ENCODE measurements at places on chromosomes 11 and 22. TPM values are rescaled to one million over a fixed set of nuclear protein-coding genes. Genes with fewer than 3 reads are reported as not detected.

The RIMBP3B gene
- 0.68 TPM for total RNA-seq

The EFEMP2 gene
- 5.0 TPM for total RNA-seq

The MS4A6E gene
- total RNA-seq = not detected

The GLYATL2 gene
- total RNA-seq = not detected

The OR2AG2 gene
- 0.08 TPM for total RNA-seq

The HINFP gene
- total RNA-seq = 36.1 TPM

The C11orf52 gene
- not detected for total RNA-seq

The TRIM49D2 gene
- total RNA-seq = not detected

The LRRC32 gene
- total RNA-seq = 0.32 TPM

GRCh38 chr11:46294365-46295309 lies 17.2 kb downstream of the CREB3L1 start:
- no peak for DNase-seq

DNA sequence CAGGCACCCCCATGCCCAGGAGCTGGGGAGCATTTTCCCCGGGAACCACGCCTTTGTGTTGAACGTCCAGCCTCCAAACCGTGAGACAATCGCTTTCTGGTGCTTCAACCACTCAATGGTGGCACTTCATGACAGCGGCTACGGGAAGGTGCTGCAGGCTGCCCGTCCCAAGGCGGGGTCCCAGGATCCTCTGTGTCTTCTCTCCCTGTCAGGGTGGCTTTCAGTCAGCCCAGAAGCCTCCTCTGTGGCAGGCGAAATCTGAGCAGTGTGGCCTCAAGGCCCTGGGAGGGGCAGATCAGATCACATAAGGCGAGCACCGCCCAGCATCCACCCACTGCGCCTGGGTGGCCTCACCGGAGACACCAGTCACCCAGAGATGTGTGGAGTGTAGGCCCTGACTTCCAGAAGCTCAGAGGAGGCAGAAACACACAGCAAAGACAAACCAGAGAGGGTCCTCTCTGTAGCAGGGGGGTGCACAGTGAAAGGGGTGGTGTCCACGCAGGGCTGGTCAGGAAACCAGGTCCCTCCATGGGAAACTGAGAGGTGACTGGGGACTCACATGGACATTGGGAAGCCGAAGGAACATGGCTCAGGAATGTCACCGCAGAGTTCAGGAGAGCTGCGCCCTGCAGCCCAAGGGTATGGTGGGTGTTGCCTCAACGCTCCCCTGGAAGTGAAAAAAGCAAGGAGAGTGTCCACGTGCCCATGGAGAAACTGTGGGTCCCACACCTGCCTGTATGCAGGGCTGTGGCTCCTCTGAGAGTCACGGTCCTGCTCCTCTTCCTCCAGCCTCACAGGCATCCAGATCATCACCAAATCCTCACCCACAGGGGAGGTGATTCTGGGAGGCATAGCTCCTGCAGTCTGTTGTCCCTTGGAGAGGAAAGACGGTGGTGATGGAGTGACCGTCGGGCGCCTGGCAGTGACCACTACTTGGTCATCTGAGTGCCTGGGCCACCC lies 1420.7 kb downstream of the TBC1D22A start:
- DNase-seq = no peak

GRCh38 chr22:22408731-22409696 lies 99.5 kb downstream of the ZNF280B start:
- DNase-seq = peak; percentile 26

DNA sequence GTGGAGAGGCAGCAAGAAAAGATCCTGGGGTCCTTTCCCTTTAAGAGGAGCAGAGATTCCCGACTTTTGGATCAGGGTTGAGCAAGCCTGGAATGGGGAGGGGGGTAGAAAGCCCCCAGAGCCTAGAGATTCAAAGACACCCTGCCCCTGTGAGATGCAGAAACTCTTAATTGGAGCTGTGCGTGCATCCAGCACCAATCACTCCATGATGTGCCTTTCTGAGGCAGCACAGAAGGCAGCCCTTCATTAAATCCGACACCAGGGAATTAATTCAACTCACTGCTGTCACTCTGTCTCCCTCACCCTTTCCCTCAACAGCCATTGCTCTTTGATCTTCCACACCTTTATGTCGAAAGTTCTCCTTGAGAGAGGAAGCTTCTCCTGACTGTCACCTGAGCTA lies 43.0 kb downstream of the DSCAML1 start:
- no peak for DNase-seq

- DNase-seq = no peak
Observed at GRCh38 chr22:17707526-17707925, 66.7 kb downstream of the BID start.

- no peak for DNase-seq
Observed at GRCh38 chr11:8206251-8207079, 37.6 kb upstream of the RIC3 start.

DNA sequence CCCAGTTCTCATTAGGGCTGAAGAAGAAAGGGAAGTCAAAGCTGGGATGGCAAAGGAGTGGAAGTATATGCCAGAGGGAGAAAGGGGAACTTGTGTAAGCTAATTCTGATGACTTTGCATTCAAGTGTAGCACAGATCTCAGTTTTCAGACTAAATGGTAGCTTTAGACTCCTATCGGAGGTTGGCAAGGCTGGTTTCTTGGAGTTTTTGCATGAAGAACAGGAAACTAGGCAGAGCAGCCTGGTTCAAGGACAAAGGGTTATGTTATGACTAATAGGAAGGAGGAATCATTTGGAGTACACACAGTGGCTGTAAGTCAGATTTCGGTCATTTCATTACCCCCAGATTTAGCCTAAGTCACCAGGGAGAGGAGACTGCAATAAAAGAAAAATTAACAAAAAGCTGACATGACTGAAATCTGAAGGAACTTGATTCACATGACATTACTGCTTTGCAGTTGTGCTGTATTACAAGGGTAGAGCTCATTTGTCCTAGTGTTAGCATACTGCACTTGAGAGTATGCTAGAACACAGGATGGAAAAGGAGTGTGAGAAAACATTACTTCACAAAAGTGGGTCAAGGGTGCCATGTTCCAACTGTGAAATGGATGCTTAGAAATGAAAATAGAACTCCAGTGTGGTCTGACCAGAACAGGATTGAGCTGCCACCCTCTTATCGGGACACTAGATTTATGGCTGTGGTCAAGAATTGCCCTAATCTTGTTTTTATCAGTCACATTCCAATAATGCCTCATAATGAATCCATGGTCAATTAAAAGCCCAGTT lies 23.6 kb downstream of the ADM start:
- no peak for DNase-seq

DNA sequence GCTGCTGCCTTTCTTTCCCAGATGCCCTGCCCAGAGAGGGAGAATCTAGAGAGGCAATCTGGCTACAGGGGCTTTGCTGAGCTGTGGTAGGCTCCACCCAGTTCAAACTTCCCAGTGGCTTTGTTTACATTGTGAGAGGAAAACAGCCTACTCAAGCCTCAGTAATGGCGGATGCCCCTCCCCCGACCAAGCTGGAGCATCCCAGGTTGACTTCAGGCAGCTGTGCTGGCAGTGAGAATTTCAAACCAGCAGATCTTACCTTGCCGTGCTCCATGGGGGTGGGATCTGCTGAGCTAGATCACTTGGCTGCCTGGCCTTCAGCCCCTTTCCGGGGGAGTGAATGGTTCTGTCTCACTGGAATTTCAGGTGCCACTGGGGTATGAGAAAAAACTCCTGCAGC lies 12.2 kb downstream of the BDNF start:
- no peak for DNase-seq

GRCh38 chr11:34924714-34925113 lies 8.3 kb downstream of the PDHX start:
- DNase-seq = no peak

GRCh38 chr11:61602775-61603569 lies 22.1 kb upstream of the SYT7 start:
- DNase-seq = no peak

DNA sequence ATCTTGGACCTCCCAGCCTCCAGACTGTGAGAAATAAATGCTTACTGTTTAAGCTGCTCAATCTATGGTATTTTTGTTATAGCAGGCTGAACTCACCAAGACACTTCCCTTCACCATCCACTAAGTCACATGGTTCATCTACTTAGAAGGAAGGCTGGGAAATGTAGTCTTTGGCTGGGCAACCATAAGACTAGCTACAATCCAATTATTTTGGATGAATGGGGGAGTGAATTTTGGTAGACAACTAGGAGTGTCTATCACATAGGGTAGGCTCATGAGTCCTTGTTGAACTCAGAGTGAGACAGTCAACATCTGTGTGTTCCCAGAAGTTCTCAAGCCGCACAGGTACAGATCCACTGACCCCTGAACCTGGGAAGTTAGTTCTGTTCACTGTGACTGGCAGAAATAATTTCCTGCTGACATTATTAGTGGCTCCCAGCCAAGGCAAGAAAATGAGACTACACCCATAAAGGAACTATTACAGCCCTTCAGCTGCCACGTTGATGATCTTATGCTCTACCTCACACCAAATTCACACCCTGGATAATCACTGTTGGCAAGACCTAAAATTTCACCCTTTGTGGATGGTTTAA lies 3.1 kb upstream of the SLC35C1 start:
- no peak for DNase-seq

DNA sequence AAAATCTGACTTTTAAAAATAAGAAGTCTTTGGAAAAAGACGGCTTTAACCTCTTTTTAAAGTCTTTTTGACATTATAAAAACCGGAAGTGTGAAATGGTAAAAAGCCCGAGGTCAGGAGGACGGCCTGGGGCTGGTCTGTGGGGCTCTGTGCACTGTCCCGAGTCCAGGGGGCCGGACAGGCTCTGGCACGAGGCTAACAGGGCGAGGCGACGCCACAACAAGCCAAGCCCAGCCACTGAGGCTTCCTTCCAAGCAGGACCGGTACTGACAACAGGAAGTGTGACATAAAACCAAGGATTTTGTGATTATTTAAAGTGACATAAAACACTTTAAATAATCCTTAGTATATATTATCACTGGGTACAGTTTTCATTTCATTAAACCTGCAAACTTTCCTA lies 39.2 kb downstream of the BRD1 start:
- peak; percentile 45 for DNase-seq

GRCh38 chr22:17213976-17214375 lies 5.3 kb downstream of the ADA2 start:
- peak; percentile 56 for DNase-seq

- peak; percentile 29 for DNase-seq
Observed at GRCh38 chr11:67113231-67113721, 5.8 kb upstream of the KDM2A start.

GRCh38 chr11:2237457-2238238 lies 32.7 kb downstream of the ASCL2 start:
- DNase-seq = no peak

DNA sequence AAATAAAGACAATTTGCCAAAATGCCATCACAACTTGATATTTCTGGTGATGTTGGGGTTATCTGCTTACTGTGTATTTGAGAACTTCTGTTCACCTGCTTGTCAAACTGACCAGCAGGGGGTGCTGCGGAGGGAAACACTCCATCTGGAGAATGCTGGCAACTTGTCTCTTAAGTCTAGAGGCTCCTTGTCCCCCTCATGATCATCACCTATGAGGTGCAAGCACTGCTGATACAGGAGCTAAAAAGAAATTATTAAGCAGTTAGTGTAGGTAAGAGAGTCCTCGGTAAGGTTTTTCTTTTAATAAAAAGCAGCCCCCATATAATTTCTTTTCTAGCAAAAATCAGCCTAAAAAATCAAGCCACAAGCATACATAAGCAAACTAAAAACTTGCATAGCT lies 32.7 kb upstream of the GLYATL1B start:
- peak; percentile 85 for DNase-seq

DNA sequence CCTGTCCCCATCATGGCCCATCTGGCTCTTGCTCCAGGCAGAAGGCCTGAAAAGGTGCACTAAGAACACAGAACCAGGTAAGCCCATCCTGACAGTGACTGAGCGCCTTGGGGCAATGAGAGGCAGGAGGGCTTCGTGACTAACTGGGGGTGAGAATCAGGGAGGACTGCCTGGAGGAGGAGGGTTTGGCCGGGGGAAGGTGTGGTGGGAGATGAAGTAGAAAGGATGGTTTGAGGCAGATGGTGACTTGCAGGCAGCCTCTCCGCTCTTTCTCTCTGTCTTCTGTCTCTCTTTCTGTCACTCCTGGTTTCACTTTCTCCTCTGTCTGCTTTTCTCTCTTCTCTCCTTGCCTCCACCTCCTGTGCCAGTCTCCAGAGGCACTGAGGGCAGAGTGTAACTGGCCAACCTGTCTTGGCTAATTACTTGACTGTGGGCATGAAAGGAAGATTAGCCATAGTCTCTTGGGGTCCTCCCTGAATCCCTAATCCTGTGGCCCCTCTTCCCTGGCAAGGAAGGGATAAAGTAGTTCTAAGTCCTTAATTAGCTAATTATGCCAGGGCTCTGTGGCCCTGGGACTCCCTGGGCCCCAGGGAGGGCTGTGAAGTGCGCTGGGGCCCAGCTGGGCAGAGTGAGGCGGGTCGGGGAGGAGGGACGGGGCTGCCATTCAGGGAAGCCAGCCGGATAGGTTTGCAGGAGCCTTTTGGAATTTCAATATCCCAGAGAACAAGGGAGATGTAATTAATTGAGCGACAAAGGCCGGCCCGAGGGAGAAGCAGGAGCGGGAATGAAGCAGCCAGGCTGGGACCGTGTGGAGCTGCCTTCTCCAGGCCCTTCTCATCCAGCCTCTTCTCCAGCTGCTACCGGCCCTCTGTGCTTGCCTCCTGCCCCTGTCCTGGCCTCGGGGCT lies 61.1 kb downstream of the CACNA1I start:
- DNase-seq = no peak

GRCh38 chr11:12137938-12138731 lies 27.7 kb downstream of the MICAL2 start:
- DNase-seq = no peak

DNA sequence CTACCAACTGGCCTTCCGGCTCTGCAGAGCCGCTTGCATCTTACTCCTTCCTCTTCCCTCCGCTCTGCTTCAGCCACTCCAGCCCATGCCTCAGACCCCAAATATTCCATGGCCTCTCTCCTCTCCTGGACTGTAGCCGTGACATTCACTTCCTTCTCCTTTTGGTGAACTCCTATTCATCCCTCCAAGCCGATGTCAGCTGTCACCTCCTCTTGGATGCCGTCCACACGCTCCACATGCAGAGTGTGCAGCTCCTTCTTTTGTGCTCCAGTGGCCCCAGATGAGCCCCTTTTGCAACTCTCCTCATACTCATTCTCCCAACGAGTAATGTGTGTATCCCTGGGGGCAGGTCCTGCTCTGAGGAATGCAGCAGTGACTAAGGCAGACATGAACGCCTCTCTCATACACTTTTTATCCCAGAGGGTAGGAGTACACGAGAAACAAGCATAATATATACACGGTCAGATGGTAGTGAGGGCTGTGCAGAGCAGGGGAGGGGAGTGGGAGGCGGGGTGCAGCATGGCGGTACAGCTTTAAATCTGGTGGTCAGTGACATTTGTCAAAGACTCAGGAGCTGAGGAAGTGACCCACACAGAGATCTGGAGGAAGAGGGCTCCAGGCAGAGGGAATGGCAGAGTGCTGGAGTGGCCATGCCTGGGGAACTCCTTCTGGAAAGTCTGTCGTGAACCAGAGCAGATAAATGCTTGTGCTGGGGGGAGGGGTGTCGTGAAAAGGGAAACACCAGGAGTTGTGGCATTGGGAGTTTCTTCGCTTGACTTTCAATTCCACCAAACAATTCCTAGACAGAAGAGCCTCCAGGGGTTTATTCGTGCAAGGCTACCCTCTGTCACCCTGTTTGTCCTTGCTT lies 83.8 kb upstream of the ATXN10 start:
- no peak for DNase-seq

GRCh38 chr11:87331273-87331672 lies 293.5 kb downstream of the TMEM135 start:
- no peak for DNase-seq
